ENCODE measurements at places on chromosomes 4 and X.

- no peak for DNase-seq
Measured at GRCh38 chr4:31045151-31045550, 325.0 kb downstream of the PCDH7 start.

GRCh38 chr4:53465891-53466290 lies 88.5 kb downstream of the FIP1L1 start:
- DNase-seq = no peak

DNA sequence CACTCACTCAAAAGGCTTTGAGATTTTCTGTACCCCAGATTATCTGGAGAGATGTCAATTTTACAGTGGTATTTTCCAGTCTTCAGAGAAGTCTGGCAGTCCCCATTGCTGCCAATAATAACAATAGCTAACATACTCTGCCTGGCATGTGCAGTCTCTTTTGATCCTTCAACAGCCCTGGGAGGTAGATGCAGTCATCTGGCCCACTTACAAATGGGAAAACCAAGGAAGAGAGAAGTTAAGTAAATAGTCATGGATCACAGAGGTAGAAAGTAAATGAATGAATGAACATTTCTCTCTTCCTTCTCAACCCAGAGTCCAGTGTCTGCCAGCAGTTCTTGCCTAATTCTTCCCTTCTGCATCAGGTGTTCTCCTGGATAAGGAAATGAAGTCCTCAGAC lies 113.0 kb upstream of the EDNRA start:
- DNase-seq = no peak

- no peak for DNase-seq
Measured at GRCh38 chr4:22478426-22478825, 37.4 kb downstream of the ADGRA3 start.

DNA sequence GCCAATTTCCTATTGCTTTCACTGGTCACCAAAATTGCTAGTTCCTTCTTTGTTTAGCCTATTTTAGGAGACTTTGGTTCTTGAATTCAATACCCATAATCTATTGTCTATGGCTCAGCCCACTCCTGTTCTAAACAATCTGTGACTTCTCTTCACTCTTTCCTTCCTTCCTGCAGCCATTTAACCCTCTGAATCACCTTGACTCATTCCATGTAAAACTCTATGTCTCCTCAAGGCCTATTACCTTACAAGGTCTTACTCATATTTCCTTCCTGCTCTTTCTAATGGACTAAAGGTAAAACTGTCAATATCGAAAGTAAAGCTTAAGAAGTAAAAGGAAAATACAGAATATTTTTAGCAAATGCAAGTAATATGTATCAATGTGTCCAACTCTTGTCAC lies 301.6 kb downstream of the ARHGAP24 start:
- DNase-seq = no peak

DNA sequence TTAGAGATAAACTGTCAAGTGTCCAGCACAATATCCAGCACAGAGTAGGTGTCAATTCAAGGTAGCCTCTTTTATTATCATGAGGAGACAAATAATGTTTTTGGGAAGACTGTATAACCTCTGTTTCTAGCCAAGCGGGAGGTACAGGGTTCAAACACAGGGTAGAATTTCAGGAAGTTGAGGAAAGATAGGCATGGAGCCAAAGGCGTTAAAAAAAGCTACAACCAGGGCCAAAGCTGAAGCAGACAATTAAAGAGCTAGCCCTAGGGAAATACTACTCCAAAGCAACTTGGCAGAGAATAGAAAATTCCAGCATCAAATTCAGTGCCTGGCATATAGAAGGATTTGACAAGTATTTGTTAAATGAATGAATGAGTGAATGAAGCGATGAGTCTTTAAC lies 40.0 kb upstream of the CASK start:
- DNase-seq = no peak

GRCh38 chr4:41389356-41389755 lies 132.6 kb downstream of the UCHL1 start:
- DNase-seq = no peak

DNA sequence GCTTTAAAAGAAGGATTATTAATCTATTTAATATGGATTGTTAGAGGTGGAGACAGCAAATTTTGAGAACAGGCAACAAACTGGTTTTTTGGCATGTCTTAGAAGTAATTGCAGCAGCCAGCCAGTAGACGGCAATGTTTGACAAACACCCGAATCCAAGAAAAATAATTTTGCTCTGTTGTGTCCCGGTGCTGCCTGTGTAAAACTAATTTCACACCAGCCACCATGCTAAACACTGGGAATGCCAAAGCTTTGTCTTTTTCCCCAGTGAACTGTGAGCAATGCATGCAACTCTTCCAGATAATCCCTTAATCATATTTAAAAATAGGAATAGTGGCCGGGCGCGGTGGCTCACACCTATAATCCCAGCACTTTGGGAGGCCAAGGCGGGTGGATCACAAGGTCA lies 25.9 kb downstream of the SMIM31 start:
- peak; percentile 4 for DNase-seq

All from stimulated activated CD4-positive, alpha-beta T cell treated with anti-CD3 and anti-CD28 coated beads, Interleukin-15, amount 100 ng/mL, for 48 hours (primary cell).